Common myeloid progenitor, CD34-positive (primary cell): ENCODE measurements at places on chromosomes 1 and 21.
A peak's percentile ranks its signal among the peaks of the same experiment; 100 is the strongest.

DNA sequence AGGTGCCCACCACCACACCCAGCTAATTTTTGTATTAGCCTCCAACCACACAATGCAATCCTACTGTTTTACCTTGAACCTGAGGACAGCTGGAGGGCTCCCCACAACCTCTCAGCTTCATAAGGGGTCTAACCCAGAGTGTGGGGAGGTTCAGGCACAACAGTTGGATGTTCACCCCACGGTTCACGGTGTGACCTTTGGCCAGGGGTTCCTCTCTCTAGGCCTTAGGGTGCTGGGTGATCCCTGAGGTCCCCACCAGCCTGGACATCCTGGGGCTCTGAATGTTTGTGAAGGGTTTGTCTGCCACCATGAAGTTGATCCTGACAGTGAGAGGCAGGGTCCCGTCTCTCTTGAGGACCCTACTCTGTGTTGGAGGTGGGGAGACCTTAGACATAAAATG, 3.9 kb downstream of the ACOT11 start:
- no peaks in the 10 kb centered on the region for H3K27me3 ChIP-seq
- no peak overlapping the region for H3K4me3 ChIP-seq
- H3K36me3 ChIP-seq: peaks cover 2% of the 10 kb centered on the region
- no peak for DNase-seq
- no peak overlapping the region for H3K27ac ChIP-seq

- no peak overlapping the region for H3K27ac ChIP-seq
- DNase-seq: no peak
- no peak overlapping the region for H3K4me3 ChIP-seq
- H3K4me1 ChIP-seq: no peaks in the 10 kb centered on the region
Observed at GRCh38 chr1:170623171-170623570, 40.8 kb upstream of the PRRX1 start.

GRCh38 chr1:181438013-181438412, 45.3 kb upstream of the CACNA1E start:
- H3K4me3 ChIP-seq: no peak overlapping the region
- no peak for DNase-seq
- H3K27ac ChIP-seq: no peak overlapping the region
- H3K4me1 ChIP-seq: no peaks in the 10 kb centered on the region
- H3K36me3 ChIP-seq: no peaks in the 10 kb centered on the region
- H3K27me3 ChIP-seq: peaks cover 2% of the 10 kb centered on the region

DNA sequence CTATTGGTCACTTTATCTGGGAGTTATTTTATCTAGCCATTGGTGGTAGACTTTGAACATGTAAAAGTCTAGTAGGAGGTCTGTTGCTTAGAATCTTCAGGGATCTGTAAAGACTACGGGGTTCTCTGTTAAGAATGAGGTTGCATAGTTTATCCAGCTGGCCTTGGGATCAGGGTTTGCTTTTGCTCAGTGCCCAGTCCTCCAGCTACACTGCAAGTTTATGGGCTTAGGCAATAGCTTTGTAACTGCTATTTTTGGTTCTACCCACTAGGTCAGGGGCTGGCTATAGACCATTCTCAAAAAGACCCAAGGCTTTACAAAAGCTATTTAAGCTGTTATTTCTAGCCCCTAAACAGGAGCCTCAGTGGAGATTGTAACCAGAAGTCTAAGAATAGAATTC, 9.8 kb downstream of the SH3GLB1 start:
- no peak for DNase-seq
- no peak overlapping the region for H3K27ac ChIP-seq
- peaks cover 6% of the 10 kb centered on the region for H3K4me1 ChIP-seq
- no peak overlapping the region for H3K4me3 ChIP-seq
- H3K27me3 ChIP-seq: no peaks in the 10 kb centered on the region
- peaks cover 18% of the 10 kb centered on the region for H3K36me3 ChIP-seq

DNA sequence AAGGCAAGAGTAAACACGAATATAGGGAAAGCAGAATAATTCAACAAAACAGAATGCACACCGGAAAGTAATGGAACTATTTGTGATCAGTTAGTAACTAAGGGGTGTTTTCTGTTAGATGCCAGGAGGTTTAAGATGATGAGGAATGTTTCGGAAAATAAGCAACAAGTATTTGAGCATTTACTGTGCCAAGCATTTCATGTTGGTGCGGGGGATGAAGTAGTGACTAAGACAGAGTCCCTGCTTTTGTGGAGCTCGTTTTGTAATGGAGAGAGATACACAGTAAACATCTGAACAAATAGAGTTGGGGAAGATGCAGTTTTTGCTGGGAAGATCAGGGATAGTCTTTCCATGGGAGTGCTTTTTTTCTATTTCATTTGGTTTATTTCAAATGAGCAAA, 78.7 kb downstream of the DYRK1A start:
- DNase-seq: no peak
- no peaks in the 10 kb centered on the region for H3K27me3 ChIP-seq
- peaks cover 49% of the 10 kb centered on the region for H3K4me1 ChIP-seq
- no peaks in the 10 kb centered on the region for H3K36me3 ChIP-seq
- no peak overlapping the region for H3K4me3 ChIP-seq

DNA sequence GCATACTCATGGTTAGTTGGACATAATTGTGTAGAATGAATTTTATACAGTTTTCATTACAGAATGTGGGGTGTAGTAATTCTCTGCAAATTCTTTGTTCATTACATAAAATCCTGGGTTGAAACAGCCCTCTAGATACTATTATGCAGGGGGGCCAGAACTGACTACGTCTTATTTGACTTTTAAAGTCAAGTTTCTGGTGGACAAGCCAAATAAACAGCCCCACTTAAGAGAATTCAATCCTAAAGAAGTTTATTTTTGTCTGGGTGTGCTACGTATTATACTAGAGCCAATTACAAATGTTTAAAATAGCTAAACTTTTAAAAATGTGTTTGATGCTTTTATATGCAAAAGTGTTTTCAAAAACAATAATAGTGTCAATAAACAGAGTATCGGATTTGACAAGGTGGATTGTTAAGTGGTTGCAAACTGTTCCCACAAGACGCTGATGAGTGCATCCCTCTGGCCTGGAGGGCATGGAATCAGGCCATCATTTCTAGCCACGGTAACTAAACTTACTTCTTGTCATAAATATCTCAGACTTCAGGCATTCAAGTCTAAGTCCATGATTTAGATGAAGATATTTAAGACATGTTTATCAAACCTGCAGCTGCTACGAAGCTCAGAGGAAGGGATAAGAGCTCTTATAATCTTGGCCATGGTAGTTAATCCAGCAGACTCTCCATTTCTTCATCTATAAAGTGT, 646.3 kb downstream of the KIF26B start:
- no peak overlapping the region for H3K27ac ChIP-seq
- no peaks in the 10 kb centered on the region for H3K27me3 ChIP-seq
- DNase-seq: no peak
- no peaks in the 10 kb centered on the region for H3K36me3 ChIP-seq

GRCh38 chr1:116218922-116219321, 107.7 kb downstream of the MAB21L3 start:
- H3K36me3 ChIP-seq: no peaks in the 10 kb centered on the region
- H3K4me1 ChIP-seq: no peaks in the 10 kb centered on the region
- H3K27me3 ChIP-seq: no peaks in the 10 kb centered on the region

- DNase-seq: no peak
- H3K27me3 ChIP-seq: peaks cover 47% of the 10 kb centered on the region
- no peak overlapping the region for H3K27ac ChIP-seq
- no peaks in the 10 kb centered on the region for H3K36me3 ChIP-seq
- H3K4me1 ChIP-seq: peaks cover 8% of the 10 kb centered on the region
Observed at GRCh38 chr1:11704194-11704529, 12.7 kb downstream of the DRAXIN start.

- DNase-seq: no peak
- no peak overlapping the region for H3K27ac ChIP-seq
- no peaks in the 10 kb centered on the region for H3K36me3 ChIP-seq
- no peak overlapping the region for H3K4me3 ChIP-seq
Observed at GRCh38 chr1:97277891-97278654, 556.5 kb downstream of the PTBP2 start.

- no peak for DNase-seq
- H3K36me3 ChIP-seq: peaks cover 10% of the 10 kb centered on the region
- H3K27ac ChIP-seq: no peak overlapping the region
- H3K4me3 ChIP-seq: no peak overlapping the region
Observed at GRCh38 chr1:26951216-26951615, 9.1 kb downstream of the KDF1 start.

- H3K27ac ChIP-seq: peak overlapping the region; percentile 95
- H3K36me3 ChIP-seq: no peaks in the 10 kb centered on the region
- no peaks in the 10 kb centered on the region for H3K27me3 ChIP-seq
- H3K4me3 ChIP-seq: peak overlapping the region; percentile 90
Observed at GRCh38 chr21:33478935-33479678, 667 bp downstream of the TMEM50B start.
